ENCODE measurements at places on chromosomes 7 and 10. TPM values are rescaled to one million over a fixed set of nuclear protein-coding genes. Genes with fewer than 3 reads are reported as not detected.

Gene UCN3
- not detected for total RNA-seq

Gene UTF1
- not detected for total RNA-seq

Gene NOS3
- total RNA-seq = 0.51 TPM

Gene FFAR4
- not detected for total RNA-seq

Gene RADIL
- total RNA-seq = 0.14 TPM

Gene VWC2
- total RNA-seq = not detected

Gene VSTM4
- total RNA-seq = 0.05 TPM

Gene CUTC
- total RNA-seq = 18.9 TPM

All from airway epithelial cell (primary cell).